ENCODE measurements at places on chromosomes 1 and 21. TPM values are rescaled to one million over a fixed set of nuclear protein-coding genes. Genes with fewer than 3 reads are reported as not detected.
A peak's percentile ranks its signal among the peaks of the same experiment; 100 is the strongest.

COL8A2 gene
- total RNA-seq = not detected

RHCE gene
- not detected for total RNA-seq

SLC1A7 gene
- total RNA-seq = not detected

ATP1A4 gene
- not detected for total RNA-seq

C1orf74 gene
- total RNA-seq = 3.0 TPM

TMEM82 gene
- not detected for total RNA-seq

OR2T33 gene
- total RNA-seq = not detected

LCE3D gene
- not detected for total RNA-seq

CLCN6 gene
- total RNA-seq = 20.0 TPM

DNA sequence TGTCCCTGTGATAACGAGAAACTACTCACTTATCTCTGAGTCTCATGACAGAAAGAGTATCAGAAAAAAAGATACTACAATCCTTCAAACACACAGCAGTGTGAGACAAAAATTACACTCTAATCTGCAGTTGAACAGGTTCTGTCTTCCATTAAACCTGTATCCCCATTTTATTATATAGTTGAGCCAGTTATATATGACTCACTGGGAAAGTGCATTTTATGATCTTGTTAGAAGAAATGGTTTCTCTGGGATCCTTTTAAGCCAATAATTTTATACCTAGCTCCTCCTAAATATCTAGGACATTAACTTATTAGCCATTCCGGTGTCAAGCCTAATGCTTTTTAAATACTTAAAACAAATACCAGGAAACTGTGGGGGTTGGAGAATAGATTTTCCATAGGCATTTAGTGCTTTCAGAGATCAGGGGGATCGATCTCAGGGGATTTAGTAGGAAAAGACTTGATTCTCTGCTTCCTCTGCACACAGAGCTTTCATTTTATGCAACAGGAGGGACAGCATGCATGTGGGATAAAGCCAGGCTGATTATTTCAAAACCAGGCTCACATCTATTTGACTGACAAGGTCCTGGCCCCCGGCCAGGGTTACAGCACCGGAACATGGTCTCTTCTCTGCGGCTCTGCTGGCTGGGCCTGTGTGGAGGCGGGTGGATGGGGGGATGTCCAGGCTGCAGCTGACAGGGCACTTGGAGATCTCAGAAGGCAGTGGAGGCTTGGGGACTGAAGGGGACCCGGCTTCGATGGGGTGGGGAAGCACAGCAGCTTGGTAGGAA, 310.6 kb downstream of the DISC1 start:
- no peak for DNase-seq

DNA sequence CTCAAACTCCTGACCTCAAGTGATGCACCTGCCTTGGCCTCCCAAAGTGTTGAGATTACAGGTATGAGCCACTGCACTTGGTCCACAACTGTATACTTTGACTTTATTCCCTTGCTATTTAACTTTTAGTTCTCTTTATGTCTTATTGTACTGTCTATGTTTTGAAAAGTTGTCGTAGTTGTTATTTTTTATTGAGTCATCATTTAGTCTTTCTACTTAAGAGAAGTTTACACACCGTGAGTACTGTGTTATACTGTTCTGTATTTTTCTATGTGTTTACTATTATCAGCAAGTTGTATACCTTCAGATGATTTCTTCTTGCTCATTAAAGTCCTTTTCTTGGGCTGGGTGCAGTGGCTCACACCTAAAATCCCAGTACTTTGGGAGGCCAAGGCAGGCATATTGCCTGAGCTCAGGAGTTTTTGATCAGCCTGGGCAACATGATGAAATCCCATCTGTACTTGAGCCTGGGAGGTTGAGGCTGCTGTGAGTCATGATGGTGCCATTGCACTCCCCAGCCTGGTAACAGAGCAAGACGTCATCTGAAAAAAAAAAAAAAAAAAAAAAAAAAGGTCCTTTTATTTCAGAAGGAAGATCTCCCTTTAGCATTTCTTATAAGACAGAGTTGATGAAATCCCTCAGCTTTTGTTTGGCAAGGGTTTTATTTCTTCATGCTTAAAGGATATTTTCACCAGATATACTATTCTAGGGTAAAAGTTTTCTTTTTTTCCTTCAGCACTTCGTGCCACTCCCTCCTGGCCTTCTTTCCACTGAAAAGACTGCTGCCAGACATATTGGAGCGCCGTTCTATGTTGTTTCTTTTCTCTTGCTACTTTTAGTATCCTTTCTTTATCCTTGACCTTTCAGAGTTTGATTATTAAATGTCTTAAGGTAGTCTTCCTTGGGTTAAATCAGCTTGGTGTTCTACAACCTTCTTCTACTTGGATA, 47.6 kb downstream of the TNFSF18 start:
- DNase-seq = no peak

DNA sequence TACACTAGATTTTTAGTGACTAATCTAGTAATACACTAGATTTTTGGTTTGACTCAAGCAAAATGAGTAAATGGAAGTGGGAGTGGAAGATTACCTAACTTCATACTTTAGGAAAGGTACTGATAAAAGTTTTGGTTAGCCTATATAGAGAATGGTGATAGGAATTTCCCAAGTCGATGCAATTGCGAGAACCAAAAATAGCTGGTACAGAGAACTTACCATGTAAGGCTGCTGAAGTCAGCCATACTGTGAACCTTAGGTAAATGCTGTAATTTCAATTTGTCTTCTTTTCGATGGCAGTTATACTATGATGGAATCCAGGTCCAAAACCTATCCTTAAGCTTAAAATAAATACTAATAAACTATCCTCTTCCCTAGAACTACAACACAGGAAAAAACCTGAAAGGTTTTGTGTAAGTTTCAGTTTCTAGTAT, 4.6 kb downstream of the PNRC2 start:
- no peak for DNase-seq

GRCh38 chr1:156513185-156513584, 12.6 kb upstream of the MEF2D start:
- DNase-seq = no peak

GRCh38 chr1:228333739-228334115, 72.9 kb downstream of the TRIM11 start:
- DNase-seq = no peak

DNA sequence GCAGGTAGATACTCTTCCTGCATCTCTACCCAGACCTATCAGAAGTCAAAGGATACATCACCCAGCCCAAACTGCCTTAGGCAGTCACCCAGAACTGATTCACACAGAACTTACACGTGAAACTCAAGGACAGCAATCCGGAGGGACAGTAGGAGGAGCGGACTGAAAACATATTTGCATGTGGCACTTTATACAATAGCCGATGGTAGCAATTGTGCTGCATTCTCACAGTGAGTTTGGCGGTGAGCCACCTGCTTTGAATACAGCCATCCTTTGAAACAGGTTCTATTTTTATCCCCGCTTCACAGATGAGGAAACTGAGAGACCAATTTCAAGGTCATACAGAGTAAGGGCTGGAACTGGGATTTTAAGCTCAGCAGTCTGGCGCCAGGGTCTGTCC, 69.5 kb downstream of the EDEM3 start:
- DNase-seq = no peak

- DNase-seq = no peak
These were observed 59.2 kb upstream of the KCNK2 start for GRCh38 chr1:215023155-215023832.

DNA sequence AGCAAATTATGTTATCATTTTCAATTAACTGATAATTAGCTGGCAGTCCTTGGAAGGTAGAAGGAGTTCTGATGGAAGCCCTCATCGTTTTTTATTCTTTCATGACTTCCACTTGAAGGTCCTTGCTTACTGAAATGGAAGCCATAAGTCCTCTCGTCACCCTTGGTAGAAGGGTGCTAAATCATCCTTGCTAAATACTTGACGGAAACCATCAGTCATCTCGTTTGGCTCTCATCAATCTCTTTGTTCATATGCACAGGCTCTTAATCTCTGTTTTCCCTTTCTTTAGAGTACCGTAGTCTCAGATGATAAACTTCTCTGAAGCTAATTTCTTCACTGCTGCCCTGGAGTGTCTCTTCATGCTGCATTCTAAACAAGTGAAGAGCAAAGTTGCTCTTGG, 34.5 kb downstream of the UCK2 start:
- no peak for DNase-seq

DNA sequence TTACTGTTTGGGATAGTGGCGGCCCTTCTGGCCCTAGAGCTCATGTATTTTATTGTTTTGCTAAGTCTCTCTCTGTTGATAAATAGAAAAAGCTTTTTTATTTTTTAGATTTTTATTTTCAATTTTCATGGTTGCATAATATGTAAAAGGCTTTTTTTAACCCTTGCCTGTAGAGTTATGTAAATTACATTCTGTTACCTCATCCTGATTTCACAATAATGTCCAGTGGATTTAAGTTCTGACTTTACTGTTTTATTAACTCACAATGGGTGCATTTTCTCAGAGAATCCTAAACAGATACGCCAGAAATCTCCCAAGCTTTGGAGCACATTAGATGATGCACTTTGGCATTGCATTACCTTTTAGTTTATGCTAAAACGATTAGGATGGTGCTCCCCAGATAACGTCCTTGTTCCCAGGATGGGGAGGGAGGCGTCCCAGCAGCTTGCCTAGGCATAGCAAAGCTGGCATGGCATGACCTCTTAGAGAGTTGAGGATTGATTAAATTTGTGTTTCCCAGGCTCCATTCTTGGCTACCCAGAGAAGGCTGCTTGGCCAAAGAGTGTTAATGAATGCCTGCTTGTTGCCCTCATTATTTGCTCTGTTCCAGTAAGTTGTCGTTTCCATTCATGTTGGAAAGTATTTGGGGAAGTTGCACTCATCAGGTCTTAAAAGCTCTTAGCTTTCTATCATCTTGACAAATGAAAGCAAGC, 17.1 kb downstream of the UTP25 start:
- DNase-seq = no peak

DNA sequence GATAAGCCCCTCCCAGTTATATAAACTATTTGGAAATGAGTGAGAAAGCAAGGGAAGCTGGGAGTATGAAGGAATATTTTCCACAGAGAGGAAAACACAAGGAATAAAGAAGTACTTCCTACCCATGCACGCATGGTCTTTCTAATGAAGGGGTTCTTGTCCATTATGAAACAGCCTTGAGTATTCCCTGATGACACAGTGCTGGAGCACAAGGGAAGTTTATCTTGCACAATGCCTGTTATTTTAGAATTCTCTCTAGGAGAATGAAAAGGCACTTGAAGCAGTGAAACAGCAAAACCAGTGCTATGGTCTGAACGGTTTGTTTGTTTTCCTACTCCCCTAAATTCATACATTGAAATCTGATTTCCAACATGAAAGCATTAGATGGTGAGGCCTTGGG, 38.6 kb upstream of the ADAMTS1 start:
- no peak for DNase-seq

DNA sequence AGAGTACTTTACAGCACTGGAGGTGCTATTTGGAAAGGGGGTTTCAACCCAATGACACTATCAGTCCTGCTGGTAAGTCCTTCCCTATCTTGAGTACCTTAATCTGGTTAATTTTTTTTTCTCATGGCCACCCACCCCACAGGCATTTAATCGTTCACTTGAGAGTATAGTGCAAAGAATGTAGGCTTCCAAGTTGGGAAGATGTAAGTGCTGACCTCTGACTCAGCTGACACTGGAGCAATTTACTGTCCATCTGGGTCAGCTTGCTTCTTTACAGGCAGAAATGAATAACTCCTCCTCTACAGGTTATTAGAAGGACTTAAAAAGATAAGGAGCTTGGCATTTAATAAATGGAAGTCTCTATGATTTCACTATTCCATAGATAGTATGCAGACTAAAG, 89.6 kb downstream of the AK5 start:
- no peak for DNase-seq

DNA sequence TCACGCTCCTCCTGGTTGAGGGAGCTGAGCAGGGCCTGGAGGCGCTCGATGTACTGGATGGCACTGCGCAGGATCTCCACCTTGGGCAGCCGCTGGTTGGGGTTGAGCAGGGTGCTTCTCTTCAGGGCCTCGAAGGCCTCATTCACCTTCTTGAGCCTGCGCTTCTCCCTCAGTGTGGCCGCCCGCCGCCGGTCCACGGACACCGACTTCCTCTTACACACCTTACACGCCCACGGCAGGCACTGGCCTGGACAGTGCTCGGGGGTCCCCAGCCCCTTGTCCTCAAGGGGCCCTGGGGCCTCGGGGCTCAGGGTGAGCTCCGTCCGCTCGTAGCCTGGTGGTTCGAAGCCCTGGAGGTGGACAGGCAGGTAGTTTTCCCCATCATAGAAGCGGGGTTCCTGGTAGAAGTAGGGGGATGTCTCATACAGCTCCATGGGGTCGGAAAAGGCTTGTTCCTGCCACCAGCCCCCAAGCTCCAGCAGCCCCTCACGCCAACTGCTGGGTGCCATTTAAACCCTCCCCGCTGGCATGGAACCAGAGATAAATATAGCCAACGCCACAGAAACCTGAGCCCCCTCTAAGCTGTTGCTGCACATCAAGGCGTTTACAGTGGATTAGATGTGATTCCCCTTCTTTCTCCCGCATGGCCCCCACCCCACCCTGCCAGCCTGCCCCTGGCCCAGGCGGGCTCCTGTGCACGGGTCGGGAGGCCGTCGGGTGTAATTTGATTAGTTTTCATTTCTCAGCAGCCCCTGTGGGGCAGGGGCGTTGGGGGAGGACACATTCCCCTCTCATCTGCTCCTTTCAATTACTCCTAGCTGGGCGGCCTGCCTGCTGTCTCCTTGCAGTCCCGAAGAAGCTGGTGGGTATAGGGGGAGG, at the start of gene MYOG:
Gene MYOG (minus strand): TSS at position 485 of the 879 bp plus-strand sequence. CDS start 51 bp downstream, at position 434.
- peak; percentile 33 for DNase-seq

- no peak for DNase-seq
These were observed 29.1 kb downstream of the PRSS38 start for GRCh38 chr1:227844320-227845146.

- peak; percentile 47 for DNase-seq
These were observed 62.1 kb downstream of the DEGS1 start for GRCh38 chr1:224245188-224245587.

All from activated CD8-positive, alpha-beta memory T cell treated with anti-CD3 and anti-CD28 coated beads, Interleukin-2, amount 10 ng/mL, durations not matched to agents 7 days and 5 days (primary cell).